ENCODE measurements at places on chromosomes 1 and 21.
A peak's percentile ranks its signal among the peaks of the same experiment; 100 is the strongest.

- no peak for DNase-seq
These were observed 9.6 kb upstream of the TRAPPC10 start for GRCh38 chr21:44002511-44002910.

DNA sequence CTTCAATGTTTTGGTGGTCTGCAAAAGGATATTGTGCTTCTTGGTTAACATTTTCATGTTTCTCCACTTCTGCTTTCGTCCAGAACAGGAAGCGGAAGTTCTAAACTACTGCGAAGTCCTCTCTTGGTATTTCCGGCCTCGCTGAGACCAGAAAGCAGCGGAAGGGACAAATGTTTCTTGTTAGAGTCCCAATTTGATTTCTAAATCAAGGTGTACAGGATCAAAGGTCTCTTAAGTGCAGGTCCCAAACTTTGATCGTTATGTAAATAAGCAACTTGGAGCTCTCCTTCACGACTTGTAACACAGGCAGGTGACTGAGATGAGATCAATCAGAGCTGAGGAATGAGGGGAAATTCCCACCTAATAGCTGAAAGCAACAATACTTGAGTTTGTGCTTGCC, 40.1 kb upstream of the HMCN1 start:
- peak; percentile 37 for DNase-seq

DNA sequence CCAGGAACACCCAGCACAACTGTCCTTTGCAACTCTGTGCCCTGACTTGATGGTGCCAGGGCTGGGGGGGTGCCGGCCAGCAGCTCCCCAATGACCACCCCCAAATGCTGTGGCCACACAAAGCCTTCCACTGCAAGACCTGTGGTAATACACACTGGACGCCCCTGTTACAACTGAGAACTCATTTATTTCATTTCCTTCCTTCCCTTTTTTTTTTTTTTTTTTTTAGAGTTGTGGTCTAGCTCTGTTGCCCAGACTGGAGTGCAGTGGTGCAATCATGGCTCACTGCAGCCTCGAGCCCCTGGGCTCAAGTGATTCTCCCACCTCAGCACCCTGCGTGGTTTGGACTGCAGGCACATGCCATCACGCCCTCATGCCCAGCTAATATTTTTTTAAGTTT, 25.2 kb downstream of the TP73 start:
- DNase-seq, result no peak

- no peak for DNase-seq
These were observed 252.2 kb downstream of the GRIK3 start for GRCh38 chr1:36782085-36782484.

GRCh38 chr1:91877574-91878208, 8.3 kb downstream of the TGFBR3 start:
- no peak for DNase-seq

- no peak for DNase-seq
These were observed 104.7 kb downstream of the SNX7 start for GRCh38 chr1:98766255-98766654.

DNA sequence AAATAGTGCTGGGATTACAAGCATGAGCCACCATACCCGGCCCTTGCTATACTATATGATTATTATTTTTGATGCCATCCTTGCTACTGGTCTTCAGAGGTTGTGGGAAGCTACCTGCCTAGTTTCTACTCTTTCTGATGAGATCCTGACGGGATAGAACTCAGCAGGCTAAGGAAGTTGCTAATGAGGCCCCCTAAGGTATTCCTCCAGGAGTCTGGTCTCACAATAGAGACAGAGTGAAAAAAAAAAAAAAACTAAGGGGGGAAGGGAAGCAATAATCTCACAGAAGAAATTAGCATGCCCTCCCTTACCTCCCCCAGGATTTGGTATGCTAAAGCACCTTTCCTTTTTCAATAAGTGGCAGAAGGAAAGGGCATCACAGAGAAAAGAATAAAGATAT, 17.6 kb downstream of the INTS3 start:
- no peak for DNase-seq

DNA sequence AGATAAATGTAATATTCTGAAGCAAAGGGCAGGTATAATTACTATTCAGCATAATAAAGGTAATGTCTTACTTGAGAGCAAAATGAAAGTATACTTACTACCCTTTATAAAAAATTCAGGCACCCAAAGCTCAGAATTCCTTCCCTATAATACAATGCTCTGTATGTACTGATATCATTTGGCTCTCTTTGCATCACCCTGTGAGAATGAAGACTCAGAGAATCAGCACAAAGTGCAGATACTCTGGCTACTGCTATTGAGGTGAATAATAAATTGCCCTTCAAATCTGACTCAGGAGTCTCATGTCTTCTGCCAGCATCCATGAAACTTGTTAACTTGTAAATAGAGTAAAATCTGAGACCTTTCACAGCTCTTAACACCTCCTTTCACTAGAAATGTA, 108.5 kb upstream of the KCTD3 start:
- no peak for DNase-seq

- DNase-seq, result no peak
These were observed 430 bp downstream of the FBXO2 start for GRCh38 chr1:11653861-11654136.

GRCh38 chr21:18070392-18070791, 174.2 kb upstream of the CHODL start:
- no peak for DNase-seq

- DNase-seq, result no peak
These were observed 67.4 kb downstream of the ST6GALNAC3 start for GRCh38 chr1:76141929-76142328.

- DNase-seq, result no peak
These were observed 81.6 kb upstream of the KCNE2 start for GRCh38 chr21:34282223-34282622.

- DNase-seq, result no peak
These were observed 133.9 kb upstream of the SGIP1 start for GRCh38 chr1:66399888-66400529.

- no peak for DNase-seq
These were observed 51.5 kb downstream of the DNAI4 start for GRCh38 chr1:66873111-66873510.

DNA sequence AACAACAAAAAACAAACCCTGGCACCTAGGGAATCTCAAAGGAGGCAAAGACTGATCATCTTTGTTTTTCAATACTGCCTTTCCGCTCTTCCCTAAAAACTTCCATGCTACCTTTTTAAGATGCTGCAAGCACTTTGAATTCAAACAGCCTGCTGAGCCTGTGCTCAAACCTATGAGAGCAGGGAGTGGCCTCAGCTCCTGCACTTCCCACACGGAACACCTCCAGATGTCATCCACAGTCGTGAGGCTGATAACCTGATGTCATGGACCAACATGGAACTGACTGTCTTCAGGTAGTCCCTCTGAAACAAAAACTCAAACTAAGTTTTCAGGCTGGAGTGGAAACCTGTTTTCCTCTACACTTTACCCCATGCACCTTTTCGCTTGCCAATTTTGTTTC, 46.8 kb downstream of the DESI2 start:
- DNase-seq, result no peak

DNA sequence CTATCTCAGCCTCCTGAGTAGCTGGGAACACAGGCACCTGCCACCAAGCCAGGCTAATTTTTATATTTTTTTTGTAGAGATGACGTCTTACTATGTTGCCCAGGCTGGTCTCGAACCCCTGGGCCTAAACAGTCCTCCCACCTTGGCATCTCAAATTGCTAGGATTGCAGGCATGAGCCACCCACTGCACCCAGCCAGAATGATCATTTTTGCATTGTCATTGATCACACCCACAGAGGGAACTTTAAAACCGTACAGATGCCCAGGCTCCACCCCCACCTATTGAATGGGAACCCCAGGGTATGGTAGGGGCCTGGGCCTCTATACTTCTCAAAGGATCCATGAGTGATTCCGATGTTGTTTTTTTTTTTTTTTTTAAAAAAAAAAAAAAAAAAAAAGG, 36.7 kb downstream of the ETNK2 start:
- no peak for DNase-seq

DNA sequence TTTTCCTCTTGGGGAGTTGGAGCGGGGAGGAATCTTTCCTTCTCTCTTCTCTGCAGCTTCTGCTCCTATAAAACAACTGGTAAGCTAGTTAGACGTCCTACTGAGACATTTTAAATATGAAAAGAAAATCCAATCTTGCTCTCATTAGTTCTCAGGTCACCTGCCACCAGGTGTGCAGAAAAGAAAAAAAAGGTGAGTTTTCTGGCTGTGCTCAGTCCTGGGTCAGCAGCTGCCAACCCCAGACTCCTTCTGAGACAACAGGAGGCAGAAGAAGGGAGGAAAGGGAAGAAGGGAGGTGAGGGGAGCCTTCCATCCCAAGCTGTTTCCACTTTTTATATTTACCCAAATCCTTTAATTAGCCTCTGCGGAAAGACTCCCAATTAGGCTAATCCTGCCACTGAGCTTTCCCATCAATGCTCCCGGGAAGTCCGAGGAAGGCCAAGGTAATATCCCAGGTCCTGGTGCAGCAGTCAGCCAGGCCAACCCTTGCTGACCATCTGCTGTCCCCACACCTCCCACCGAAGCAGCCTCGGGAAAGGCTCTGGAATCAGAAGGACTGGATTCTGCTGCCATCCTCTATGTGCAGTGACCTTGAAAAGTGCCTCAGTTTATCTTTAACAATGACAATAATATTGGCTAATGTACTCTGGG, 33.4 kb downstream of the GLIS1 start:
- no peak for DNase-seq

GRCh38 chr1:233253231-233253831, 42.2 kb downstream of the PCNX2 start:
- no peak for DNase-seq

- DNase-seq, result no peak
These were observed 44.3 kb downstream of the DISP3 start for GRCh38 chr1:11523261-11523660.

DNA sequence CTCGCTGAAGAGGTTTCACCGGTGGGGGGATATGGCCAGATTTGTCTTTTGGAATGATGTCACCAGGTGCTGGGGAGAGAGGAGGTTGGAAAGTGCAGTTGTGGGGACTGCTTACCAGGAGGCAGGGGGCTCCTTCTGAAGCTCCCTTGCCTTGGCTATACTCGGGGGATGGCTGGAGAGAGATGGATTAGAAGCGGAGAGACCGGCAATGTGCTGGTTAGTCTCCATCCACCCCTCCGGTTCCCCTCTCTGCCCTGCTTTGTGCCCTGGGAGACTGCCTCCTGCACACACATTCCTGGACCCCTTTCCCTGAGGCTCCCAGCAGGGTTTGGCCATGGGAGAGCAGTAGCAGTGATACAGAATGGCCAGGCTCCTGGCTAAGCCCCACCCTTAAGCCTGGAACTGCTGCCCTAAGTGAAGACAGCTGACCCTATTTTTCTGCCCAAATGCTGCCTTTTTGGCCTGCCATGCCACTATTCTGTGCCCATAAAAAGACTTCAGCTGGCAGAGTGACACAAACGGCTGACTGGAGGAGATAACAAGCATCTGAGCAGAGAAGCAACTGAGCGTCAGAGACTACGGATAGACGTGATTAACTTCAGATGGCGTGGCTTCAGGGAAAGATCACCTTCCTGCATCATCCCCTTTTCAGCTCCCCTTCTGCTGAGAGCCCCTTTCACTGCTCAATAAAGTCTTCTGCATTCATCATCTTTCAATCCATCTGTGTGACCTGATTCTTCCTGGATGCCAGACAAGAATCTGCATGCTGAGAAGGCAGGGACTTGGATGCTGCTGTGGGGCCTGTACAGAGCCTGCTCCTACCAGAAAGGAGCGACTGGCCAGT, 14.5 kb upstream of the VPS13D start:
- DNase-seq, result no peak

DNA sequence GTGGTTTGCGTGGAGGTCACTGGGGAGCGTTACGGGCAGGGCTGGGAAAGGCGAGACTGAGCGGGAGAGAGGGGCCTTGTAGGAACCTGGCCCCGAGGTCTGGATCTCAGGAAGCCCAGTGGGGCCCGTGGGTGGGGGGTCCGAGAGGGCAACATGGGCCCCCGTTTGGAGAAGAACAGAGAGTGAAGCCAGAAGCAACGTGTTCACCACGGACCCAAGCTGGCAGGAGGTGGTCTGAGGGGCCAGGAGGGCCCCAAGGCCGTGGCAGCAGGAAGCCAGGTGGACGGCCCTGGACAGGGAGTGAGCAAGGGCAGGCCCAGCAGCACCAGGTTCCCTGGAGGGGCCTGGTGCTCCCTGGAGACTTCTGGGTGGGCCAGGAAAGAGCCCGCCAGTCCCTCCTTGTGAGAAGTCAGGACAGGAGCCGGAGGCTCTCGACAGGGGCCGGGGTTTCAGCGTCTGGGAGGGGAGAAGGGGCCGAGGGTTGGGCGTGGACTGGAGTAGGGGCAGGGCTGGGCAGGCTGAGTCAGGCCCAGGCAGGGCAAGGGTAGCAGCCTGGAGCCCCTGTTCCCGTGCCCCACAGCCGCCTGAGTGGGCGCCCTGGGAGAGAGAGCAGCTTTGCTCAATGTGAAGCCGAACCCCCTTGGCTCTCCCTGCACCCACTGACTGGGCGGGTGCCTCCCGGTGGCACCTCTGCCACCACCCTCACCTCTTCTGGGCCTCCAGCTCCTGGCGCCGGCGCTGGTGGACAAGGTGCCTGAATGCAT, 33.5 kb downstream of the CFAP74 start:
- DNase-seq, result no peak

GRCh38 chr1:88466011-88466410, 218.1 kb upstream of the PKN2 start:
- no peak for DNase-seq

- DNase-seq, result no peak
These were observed 24.9 kb upstream of the LRIG2 start for GRCh38 chr1:113048064-113048463.

GRCh38 chr1:188061881-188062280, 1233.1 kb downstream of the PLA2G4A start:
- DNase-seq, result no peak

- no peak for DNase-seq
These were observed 152.4 kb downstream of the PRDM16 start for GRCh38 chr1:3221112-3222041.

- DNase-seq, result no peak
These were observed 25.1 kb upstream of the B3GALT2 start for GRCh38 chr1:193211539-193211938.

DNA sequence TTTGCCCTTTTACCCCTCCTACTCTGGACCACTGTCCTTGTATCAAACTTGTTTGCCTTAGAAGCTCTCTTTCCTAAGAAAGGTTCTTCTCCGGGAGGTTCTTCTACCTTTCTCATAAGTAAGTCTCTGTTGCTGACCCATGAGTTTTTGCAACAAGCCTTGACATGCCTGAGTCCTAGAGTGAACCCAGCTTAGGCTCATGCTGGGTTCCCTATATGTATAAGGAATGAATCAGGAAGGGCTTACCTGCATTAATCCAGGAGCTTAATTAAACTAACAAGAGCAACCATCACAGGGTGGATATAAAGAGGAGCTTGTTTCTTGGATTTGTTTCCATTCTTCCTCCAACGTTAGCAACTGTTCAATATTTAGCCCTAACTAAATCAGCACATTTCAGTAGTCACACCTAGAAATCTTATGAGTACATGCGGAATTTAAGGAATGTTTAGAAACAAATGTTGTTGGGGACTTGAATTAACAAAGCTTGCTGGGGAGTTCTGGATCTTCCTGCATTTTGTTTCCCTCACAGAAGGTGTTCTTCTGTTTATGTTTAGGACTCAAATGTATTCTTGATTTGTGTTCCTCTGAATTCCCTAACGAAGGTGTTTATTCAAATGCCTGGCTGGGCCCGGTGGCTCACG, 64.3 kb upstream of the RAB3GAP2 start:
- no peak for DNase-seq

- DNase-seq, result no peak
These were observed 2.2 kb upstream of the PRDM2 start for GRCh38 chr1:13697738-13698137.
